ENCODE measurements at places on chromosomes 16 and 17. TPM values are rescaled to one million over a fixed set of nuclear protein-coding genes. Genes with fewer than 3 reads are reported as not detected.

DNA sequence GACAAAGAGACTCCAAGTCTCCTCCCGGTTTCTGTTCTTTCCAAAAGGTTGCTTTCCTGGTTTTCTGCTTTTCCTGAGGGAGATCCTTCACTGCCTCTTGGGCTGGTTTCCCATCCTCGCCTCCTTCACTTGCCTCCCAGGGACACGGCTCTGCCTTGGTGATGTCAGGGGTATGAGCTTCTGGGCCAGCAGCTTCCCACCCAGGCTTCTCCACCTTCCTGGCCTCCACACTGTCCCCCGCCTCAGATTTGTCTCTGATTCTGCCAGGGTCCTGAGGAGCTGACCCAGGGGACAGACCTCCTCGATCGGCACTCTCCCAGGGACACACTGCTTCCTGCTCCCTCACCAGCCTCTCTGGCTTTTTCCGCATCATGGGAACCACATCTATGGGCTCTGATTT, 14.5 kb downstream of the GPR179 start:
- DNase-seq: no peak

GRCh38 chr17:35738519-35739133, 7.2 kb downstream of the RASL10B start:
- no peak for DNase-seq

RAD51C gene
- 26.6 TPM for total RNA-seq

DNA sequence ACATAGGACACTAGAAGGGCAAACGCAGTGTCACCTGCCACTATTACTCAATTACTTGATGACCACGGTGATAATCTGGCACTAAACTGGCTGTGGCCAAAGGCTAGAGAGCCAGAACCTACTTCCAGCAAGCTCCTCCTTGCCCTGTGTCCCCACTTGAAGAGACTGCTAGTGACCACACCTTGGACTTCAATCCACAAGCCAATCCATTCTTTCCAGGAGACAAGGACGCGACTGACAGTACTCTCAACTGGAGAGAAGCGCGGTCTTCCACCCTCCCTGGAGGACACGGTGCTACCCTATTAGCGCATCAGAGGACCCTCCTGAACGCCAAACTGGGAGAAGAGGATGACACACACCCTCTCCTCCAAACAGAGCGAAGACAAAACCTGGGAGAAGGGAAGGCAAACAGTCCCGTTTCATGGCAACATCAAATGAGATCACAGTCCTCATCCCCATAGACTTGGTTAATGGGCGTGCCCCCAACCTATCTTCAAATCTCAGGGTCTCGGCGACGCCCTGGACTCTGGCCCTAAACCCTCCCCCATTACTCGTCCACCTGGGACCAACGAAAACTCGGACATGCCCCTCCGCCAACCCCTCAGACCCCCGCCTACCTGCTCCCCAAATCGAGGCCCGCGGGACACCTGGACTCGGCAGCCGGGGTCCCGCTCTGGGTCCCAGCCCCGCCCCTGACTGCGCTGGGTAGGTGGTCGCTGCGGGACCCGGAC, 508 bp downstream of the FLCN start:
- DNase-seq: peak; percentile 24

WNT9B gene
- 0.15 TPM for total RNA-seq

GRCh38 chr17:29778956-29779811, 150.8 kb downstream of the SSH2 start:
- DNase-seq: peak; percentile 72

C17orf50 gene
- total RNA-seq: not detected

PPP1R27 gene
- not detected for total RNA-seq

CHST5 gene
- total RNA-seq: 1.3 TPM

All from lung (tissue), 17 donors.